HCT116 (cell line): ENCODE measurements at places on chromosomes 13 and 19.

- H3K27ac ChIP-seq, result no peak overlapping the region
- no peaks in the 10 kb centered on the region for H3K36me3 ChIP-seq
- no peak for DNase-seq
- no peak overlapping the region for H3K4me3 ChIP-seq
These were observed 4.3 kb upstream of the ZNF497 start for GRCh38 chr19:58366585-58367430.

DNA sequence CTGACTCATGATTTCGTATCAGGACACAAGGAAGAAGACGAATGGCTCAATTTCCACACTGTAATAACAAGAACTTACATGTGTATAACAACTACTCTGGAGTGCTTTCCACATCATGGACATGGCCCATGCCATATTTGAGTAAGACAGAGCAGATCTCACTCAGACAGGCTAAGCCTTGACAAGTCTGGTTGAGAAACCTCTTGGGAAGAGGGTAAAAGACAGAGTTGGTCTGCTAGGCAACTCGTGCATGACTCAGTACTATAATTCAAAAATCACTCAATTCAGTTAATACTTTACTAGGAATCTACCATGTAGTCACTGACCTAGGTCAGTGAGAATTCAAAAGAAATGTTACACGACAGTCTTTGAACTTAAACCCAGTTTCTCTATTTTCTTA lies 5.7 kb upstream of the THSD1 start:
- DNase-seq, result no peak
- H3K27me3 ChIP-seq, result no peaks in the 10 kb centered on the region
- no peaks in the 10 kb centered on the region for H3K4me1 ChIP-seq
- peaks cover 10% of the 10 kb centered on the region; the same call in 1 of the 2 replicates for H3K36me3 ChIP-seq
- no peak overlapping the region for H3K4me3 ChIP-seq

GRCh38 chr19:38073841-38074685 lies 150.0 kb downstream of the DPF1 start:
- H3K36me3 ChIP-seq, result no peaks in the 10 kb centered on the region
- H3K27me3 ChIP-seq, result no peaks in the 10 kb centered on the region
- H3K4me1 ChIP-seq, result peaks cover 12% of the 10 kb centered on the region
- no peak for DNase-seq
- no peak overlapping the region for H3K4me3 ChIP-seq

GRCh38 chr13:47932950-47933923 lies 67.8 kb downstream of the SUCLA2 start:
- DNase-seq, result no peak
- H3K27me3 ChIP-seq, result no peaks in the 10 kb centered on the region
- no peaks in the 10 kb centered on the region for H3K4me1 ChIP-seq
- no peak overlapping the region for H3K27ac ChIP-seq
- no peaks in the 10 kb centered on the region for H3K36me3 ChIP-seq
